Psoas muscle (tissue), 8 donors: ENCODE measurements at places on chromosomes 2 and 18.

- peak; percentile 61 for DNase-seq
Observed at GRCh38 chr2:27185331-27186026, 26.4 kb upstream of the ATRAID start.

GRCh38 chr18:75135158-75135725, 73.7 kb downstream of the PTGR3 start:
- no peak for DNase-seq

GRCh38 chr2:152962446-152962845, 244.0 kb downstream of the ARL6IP6 start:
- no peak for DNase-seq

- DNase-seq = no peak
Observed at GRCh38 chr2:8488001-8488738, 193.7 kb upstream of the ID2 start.

- no peak for DNase-seq
Observed at GRCh38 chr2:26892922-26893524, 45.1 kb downstream of the DPYSL5 start.
